ENCODE measurements at places on chromosomes 1 and 21.

DNA sequence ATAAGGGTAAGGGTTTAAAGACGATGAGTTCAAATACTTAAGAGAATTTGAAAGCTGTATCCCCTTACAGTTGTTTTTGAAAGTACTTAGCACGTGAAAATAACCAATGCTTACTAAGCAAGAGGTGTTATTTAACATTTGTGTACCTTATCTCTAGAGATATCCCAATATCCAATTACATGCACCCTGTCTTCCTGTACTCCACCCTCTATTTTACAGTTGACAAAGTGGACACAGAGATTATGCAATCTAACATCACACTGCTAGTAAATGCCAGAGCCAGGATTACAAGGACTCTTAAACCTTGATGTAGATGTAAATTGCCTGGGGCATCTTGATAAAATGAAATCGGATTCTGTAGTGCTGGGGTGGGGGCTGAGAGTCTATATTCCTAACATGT, 72.0 kb downstream of the GDAP2 start:
- no peak for DNase-seq

GRCh38 chr1:176479971-176480370, 17.0 kb downstream of the PAPPA2 start:
- no peak for DNase-seq

- no peak for DNase-seq
These were observed 13.7 kb downstream of the SPRTN start for GRCh38 chr1:231351816-231352215.

GRCh38 chr1:174519844-174520243, 72.1 kb downstream of the GPR52 start:
- no peak for DNase-seq

GRCh38 chr1:4549930-4550329, 104.5 kb upstream of the AJAP1 start:
- no peak for DNase-seq
